H7 (cell line): ENCODE measurements at places on chromosomes 2 and 18. TPM values are rescaled to one million over a fixed set of nuclear protein-coding genes. Genes with fewer than 3 reads are reported as not detected.
A peak's percentile ranks its signal among the peaks of the same experiment; 100 is the strongest.

Gene ATP6V1B1
- 0.14 TPM in 1 of 2 replicates, not detected in the other for total RNA-seq

Gene REEP1
- total RNA-seq, result 0.48 and 0.59 TPM in 2 replicates

Gene STK16
- 26.2 and 38.6 TPM in 2 replicates for total RNA-seq

Gene YES1
- 69.4 and 101 TPM in 2 replicates for total RNA-seq

Gene CPO
- total RNA-seq, result 2.4 and 3.9 TPM in 2 replicates

Gene NR4A2
- total RNA-seq, result 0.37 and 0.45 TPM in 2 replicates

Gene MYOM1
- total RNA-seq, result 0.14 and 0.55 TPM in 2 replicates

Gene PSTPIP2
- 0.42 and 0.74 TPM in 2 replicates for total RNA-seq

Gene NCKAP5
- total RNA-seq, result 0.15 and 0.55 TPM in 2 replicates

Gene CRYBA2
- total RNA-seq, result not detected in 2 replicates

Gene TUBA3E
- total RNA-seq, result not detected in 2 replicates

Gene TRIM54
- total RNA-seq, result 3.4 and 5.5 TPM in 2 replicates

Gene FLACC1
- not detected in 2 replicates for total RNA-seq

Gene REV1
- 21.1 and 31.9 TPM in 2 replicates for total RNA-seq

Gene ANKRD23
- 2.5 and 4.4 TPM in 2 replicates for total RNA-seq

DNA sequence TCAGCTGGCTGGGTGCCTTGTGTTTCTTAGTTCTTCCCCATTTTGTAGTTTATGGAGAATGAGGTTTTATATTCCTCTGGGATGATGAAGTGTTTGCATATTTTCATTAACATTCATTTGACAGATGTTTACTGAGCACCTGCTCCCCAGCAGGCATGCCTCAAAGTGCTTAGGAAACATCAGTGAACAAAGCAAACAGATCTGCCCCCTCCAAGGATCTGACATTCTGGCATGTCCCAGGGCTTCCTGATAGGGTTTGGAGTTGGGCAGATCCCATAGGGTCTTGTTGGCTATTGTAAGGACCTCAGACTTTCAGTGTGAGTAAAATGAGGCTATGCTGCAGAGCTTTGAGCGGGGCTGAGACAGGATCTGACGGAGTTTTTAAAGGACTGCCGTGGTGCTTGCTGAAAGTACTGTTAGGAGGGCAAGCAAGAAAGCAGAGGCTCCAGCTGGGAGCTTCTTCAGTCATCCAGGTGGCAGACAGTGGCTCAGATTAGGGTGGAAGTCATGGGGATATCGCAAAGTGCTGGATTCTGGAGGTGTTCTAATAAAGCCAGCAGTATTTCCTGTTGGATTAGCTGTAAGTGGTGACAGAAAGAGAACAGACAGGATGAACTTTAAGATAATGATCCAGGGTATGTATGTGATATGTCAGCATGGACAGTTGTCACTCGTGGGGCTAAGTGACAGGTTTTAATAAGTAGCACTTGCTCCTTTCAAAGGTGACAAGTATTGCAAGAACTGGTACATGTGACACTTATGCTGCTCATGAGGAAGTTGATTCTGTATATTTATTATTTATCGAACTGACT lies 11.3 kb upstream of the IAH1 start:
- DNase-seq, result no peak

GRCh38 chr18:49869354-49869753 lies 56.0 kb upstream of the ACAA2 start:
- no peak for DNase-seq

- no peak for DNase-seq
Observed at GRCh38 chr18:55152801-55153200, 193.5 kb upstream of the CCDC68 start.

- DNase-seq, result no peak
Observed at GRCh38 chr2:120294008-120294340, 41.3 kb downstream of the RALB start.

GRCh38 chr18:61502472-61502871 lies 169.2 kb downstream of the CDH20 start:
- peak; percentile 67 for DNase-seq

GRCh38 chr2:28689771-28690170 lies 61.9 kb upstream of the PPP1CB start:
- DNase-seq, result no peak

DNA sequence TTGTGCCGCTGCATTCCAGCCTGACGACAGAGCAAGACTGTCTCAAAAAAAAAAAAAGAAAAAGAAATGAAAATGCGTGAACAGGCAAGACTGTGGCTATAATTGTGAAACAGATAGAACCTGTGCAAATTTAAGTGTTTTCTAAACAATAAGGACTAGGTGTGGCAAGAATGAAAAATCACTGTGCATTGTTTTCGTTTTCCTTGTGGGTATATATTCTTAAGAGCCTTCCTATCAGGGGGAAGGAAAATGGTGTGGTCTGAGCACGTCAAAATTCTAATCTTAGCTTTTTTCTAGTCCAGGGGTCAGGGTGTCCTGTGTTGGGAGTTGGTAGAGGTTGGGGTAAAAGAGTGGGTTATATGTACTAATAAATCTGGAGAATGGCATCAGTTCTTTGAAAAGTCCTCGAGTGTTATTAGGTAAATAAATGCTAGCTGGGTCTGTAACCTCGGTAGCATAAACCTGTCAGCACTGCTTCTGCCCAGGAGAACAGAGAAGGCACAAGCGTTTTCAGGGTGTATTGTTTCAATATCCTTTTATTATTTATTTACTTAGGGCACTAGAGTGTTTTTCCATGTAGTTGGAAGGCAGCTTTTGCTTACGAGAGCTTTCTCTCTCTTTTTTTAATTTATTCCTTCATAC lies 11.6 kb downstream of the ATP6V1C2 start:
- no peak for DNase-seq

- no peak for DNase-seq
Observed at GRCh38 chr18:63889626-63890025, 2.1 kb downstream of the SERPINB2 start.

DNA sequence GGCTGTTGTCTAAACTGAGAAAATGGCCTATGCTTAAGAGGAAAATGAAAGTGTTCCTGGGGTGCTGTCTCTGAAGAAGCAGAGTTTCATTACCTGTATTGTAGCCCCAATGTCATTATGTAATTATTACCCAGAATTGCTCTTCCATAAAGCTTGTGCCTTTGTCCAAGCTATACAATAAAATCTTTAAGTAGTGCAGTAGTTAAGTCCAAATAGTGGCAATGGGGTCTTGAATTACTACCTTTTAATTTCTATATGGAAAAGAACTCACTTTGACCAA lies 13.8 kb upstream of the ALLC start:
- no peak for DNase-seq

DNA sequence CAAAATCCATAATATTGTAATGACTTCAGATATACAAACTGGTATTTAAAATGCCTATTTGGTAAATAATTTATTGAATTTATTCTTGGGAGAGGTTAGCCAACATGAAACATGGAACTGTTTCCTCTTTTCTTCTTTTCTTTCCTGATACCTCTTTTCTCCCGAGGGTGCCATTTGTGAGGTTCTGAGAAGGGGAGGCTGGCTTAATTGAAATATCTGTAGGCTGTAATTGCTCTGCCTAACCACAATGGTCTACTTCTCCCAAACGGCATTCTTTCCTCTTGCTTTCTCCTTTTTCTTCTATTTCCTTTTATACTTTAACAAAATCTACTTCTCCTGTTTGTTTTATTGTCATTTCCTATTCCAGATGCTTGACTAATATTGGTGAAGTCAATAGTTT lies 114.9 kb downstream of the TCF4 start:
- DNase-seq, result no peak

DNA sequence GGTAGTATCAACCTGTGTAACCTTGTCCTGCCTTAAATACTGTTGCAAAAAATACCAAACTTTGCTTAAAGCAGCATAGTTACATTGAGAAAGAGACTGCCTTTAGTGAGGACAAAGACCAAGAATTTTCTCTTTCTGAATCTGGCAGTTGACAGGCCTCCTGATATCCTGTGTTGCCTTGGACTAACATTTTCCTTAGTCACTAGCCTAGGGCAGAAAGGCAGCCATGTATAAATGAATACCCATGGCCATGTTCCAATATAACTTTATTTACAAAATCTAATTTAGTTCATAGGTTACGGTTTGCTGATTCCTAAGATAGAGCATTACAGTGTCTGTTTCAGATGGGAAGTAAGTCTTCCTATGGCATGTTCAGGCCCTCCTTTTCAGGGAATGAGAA lies 895.4 kb downstream of the CNTNAP5 start:
- no peak for DNase-seq

DNA sequence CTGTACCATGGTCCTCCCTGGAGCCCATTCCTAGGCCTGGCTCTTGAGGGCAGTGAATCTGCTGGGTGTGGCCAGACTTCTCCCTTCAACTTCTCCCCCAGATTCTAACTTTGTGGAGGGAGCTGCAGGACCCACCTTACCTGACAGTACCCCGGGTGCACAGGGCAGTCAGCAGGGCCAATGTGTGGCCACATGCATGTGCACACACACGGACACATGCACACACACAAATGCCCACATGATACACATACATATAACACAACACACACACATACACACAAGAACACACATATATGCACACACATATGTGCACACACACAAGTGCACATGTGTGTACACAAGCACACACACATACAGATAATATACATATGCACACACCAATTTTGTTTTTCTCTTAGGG lies 300.0 kb upstream of the HS6ST1 start:
- DNase-seq, result no peak

GRCh38 chr2:68643011-68643873 lies at the start of gene PROKR1:
Gene PROKR1 (plus strand): TSS chr2:68643579. CDS start chr2:68645822, 2,243 bp downstream.
- peak; percentile 84 for DNase-seq

- DNase-seq, result no peak
Observed at GRCh38 chr2:203730076-203730729, 23.8 kb downstream of the CD28 start.

DNA sequence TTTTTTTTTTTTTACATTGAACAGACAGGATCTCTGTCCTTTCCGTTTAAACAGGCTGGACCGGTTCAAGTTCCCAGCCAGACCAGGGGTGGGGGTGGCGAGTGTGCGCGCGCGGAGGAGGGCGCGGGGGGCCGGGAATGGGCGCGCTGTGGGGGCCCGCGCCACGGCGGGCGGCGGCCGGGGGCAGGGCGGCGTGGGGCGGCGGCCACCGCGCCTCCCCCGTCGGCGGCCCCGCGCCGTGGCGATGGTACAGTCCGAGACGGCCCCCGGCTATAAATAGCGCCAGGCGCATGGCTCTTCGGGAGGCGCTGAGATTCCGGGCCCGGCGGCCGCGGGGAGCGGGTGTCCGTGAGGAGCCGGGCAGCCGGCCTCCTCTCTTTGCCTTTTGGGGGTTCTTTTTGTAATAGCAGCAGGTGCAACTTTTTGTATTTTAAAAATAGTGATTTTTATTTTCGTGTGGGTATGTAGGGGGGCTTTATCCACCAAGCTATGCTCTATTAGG lies 430 bp upstream of the CELF4 start:
- peak; percentile 96 for DNase-seq

DNA sequence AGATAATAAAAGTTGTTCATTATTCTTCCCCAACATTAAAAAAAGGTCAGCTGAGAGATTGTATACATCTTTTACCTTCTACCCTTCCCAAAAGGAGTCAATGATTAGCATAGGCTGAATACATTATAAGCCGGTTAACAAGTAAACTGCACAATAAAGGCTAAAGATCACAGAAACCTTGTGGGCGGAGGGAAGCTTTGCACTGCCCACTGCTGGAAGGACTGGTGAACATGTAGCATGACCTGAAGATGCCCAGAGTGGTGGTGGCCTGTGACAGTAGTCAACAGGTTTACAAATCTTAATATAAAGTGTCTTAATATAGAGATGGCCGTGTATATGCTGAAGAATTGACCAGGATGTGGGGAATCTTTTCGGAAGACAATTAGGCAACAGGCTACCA lies 35.6 kb downstream of the ARL5A start:
- no peak for DNase-seq

DNA sequence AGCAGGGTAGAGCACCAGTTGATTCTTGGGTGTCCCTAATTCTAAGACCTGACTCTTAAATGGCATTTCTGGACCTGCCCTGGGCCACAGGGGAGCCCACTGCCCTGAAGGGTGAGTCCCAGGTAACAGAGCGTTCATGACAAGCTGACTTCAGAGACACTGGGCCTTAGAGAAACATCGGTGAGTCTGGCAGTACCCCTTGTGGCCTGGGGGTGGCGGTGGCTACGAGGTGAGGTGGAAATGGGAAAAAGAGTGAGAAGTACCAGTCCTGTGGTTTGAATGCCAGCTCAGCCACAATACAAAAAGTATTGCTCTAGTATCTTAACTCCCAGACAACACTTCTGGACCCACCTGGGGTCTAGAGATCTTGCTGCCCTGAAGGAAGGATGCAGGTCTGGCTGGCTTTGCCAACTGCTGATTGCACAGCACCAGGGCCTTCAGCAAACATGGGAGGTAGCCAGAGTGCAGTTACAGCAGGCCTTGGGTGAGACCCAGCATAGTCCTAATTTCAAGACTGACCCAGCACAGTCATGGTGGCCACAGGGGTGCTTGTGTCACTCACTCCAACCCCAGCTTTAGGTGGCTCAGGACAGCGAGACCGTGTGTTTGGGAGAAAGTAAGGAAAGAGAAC lies 44.5 kb downstream of the USP34 start:
- peak; percentile 69 for DNase-seq
